ENCODE measurements at places on chromosomes 16 and 17.

GRCh38 chr16:8512941-8513624 is 77.2 kb downstream of the TMEM114 start:
- H3K4me1 ChIP-seq, result no peaks in the 10 kb centered on the region
- H3K27me3 ChIP-seq, result no peaks in the 10 kb centered on the region
- no peaks in the 10 kb centered on the region for H3K36me3 ChIP-seq
- DNase-seq, result no peak
- H3K4me3 ChIP-seq, result no peak overlapping the region

- H3K27me3 ChIP-seq, result no peaks in the 10 kb centered on the region
- H3K27ac ChIP-seq, result no peak overlapping the region
- H3K4me1 ChIP-seq, result no peaks in the 10 kb centered on the region
- no peaks in the 10 kb centered on the region for H3K36me3 ChIP-seq
- DNase-seq, result no peak
- H3K4me3 ChIP-seq, result no peak overlapping the region
Observed at GRCh38 chr17:10415161-10415560, 6.6 kb downstream of the MYH8 start.

DNA sequence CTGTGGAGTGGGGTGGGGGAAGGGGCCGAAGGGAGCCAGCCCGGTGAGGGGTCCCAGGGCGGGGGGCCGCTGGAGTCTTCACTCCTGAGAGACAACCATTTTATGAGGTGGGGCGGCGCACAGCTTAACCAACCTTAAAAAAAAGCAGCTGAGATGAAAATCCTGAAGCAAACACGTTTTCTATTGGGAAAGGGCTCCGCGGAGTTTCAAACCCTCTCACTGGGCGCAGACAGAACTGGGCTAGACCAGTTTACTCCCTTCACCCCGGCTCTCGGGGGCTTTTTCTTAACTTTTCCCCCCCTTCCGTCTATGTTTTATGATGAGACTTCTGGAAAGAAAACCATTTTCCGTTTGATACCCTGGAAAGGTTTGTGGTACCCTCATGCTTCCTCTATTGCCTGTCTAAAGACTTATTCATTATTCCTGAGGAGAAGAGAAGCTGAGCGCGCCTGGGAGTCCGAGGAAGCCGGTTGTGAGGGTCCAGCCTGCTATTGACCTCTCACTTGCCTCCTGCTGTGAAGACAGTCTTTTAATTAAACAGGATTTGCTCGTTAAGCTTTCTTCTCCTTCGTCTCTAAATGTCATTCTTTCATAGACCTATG is 482 bp upstream of the SSH2 start:
- no peaks in the 10 kb centered on the region for H3K27me3 ChIP-seq
- peak overlapping the region; percentile 89 for H3K27ac ChIP-seq
- peaks cover 10% of the 10 kb centered on the region for H3K4me1 ChIP-seq
- peak overlapping the region; percentile 89 for H3K4me3 ChIP-seq
- H3K36me3 ChIP-seq, result no peaks in the 10 kb centered on the region
- no peak for DNase-seq

DNA sequence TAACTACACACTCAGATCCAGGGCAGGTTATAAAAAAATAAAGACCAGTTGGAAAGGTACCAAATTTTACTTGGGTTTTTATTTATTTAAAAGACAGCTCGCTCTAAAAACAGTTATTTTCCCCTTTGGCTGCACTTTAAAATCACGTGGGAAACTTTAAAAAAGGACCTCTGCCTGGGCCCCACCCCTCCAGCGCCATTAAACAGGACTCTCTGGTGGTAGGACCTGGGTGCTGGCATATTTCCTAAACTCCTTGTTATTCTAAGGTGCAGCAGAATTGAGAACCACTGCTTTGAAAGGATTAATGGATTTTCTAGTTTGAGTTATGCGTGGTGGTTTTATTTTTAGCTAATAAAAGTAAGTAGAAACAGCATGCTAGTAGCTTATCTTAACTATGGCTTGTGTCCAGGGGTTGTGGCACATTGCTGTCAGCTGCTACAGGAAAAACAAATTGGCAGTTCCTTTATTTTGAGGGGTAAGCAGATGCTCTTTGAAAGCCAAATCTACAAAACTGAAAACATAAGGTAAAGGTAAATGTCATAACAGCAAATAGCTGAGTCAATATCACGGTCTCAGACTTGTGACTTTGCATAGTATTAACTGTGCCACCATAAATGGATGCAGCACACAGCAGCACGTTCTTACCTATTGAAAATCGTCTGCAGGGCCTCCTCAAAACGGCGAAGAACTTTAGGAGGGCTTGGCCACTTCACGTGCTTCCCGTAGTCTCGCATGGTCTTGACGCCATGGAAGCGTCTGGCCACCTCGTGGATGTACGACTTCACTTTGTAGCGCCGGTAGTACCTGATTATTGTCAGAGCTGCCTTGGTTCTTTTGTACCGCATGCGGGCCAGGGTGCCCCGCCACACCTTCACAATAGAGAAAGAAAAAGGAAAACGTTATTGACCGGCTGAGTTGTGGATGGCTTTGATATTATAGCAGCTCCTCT is 172.0 kb downstream of the CDK5R1 start:
- H3K4me1 ChIP-seq, result peaks cover 3% of the 10 kb centered on the region
- H3K36me3 ChIP-seq, result no peaks in the 10 kb centered on the region
- no peaks in the 10 kb centered on the region for H3K27me3 ChIP-seq
- no peak overlapping the region for H3K4me3 ChIP-seq
- no peak for DNase-seq

GRCh38 chr17:50432125-50432762 is 6.2 kb downstream of the ACSF2 start:
- no peak for DNase-seq
- no peaks in the 10 kb centered on the region for H3K27me3 ChIP-seq
- H3K36me3 ChIP-seq, result no peaks in the 10 kb centered on the region
- H3K4me3 ChIP-seq, result no peak overlapping the region
- H3K4me1 ChIP-seq, result peaks cover 2% of the 10 kb centered on the region
- H3K27ac ChIP-seq, result no peak overlapping the region

- DNase-seq, result no peak
- no peak overlapping the region for H3K4me3 ChIP-seq
- H3K36me3 ChIP-seq, result peaks cover 77% of the 10 kb centered on the region
- no peaks in the 10 kb centered on the region for H3K27me3 ChIP-seq
Observed at GRCh38 chr17:17229416-17230384, 7.3 kb downstream of the FLCN start.

- H3K36me3 ChIP-seq, result no peaks in the 10 kb centered on the region
- H3K4me3 ChIP-seq, result no peak overlapping the region
- no peaks in the 10 kb centered on the region for H3K4me1 ChIP-seq
- H3K27ac ChIP-seq, result no peak overlapping the region
- DNase-seq, result no peak
Observed at GRCh38 chr17:63221939-63222338, 224.2 kb downstream of the CYB561 start.

GRCh38 chr17:82596296-82596695 is 51.9 kb downstream of the WDR45B start:
- DNase-seq, result no peak
- H3K27me3 ChIP-seq, result no peaks in the 10 kb centered on the region
- H3K36me3 ChIP-seq, result peaks cover 84% of the 10 kb centered on the region
- no peak overlapping the region for H3K27ac ChIP-seq
- peaks cover 28% of the 10 kb centered on the region for H3K4me1 ChIP-seq

- H3K4me1 ChIP-seq, result peaks cover 57% of the 10 kb centered on the region
- H3K36me3 ChIP-seq, result peaks cover 29% of the 10 kb centered on the region
- no peak overlapping the region for H3K4me3 ChIP-seq
Observed at GRCh38 chr16:50552476-50553101, 4.4 kb downstream of the NKD1 start.

DNA sequence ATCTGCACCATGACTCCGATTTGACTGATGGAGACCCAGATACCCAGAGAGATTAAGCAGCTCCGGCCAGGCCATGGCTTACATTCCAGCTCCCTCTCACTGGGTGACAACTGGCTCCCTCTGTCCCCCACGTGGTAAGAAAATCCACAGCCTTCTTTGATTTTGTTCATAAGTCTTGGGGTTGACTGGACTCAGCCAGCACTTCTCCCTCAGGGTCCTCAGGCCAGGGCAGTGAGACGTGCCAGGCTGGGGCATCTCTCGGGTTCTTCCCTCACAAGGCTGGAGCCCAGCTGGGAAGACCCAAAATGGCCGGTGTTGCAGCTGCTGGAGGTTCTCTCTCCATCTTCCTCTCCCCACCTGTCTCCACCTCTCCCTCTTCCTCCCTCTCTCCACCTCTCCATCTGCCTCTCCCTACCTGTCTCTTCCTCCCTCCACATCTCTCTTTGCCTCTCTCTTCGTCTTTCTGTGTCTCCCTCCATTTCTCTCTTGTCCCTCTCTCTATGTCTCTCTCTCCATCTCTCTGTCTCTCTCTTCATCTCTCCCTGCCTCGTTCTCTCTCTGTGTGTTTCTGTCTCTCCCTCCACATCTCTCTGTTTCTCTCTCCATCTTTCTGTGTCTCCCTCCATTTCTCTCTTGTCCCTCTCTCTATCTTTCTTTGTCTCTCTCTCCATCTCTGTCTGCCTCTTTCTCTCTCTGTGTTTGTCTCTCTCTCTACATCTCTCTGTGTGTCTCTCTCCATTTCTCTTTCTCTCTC is 105.3 kb downstream of the FOXL1 start:
- DNase-seq, result no peak
- H3K36me3 ChIP-seq, result no peaks in the 10 kb centered on the region
- no peak overlapping the region for H3K4me3 ChIP-seq

DNA sequence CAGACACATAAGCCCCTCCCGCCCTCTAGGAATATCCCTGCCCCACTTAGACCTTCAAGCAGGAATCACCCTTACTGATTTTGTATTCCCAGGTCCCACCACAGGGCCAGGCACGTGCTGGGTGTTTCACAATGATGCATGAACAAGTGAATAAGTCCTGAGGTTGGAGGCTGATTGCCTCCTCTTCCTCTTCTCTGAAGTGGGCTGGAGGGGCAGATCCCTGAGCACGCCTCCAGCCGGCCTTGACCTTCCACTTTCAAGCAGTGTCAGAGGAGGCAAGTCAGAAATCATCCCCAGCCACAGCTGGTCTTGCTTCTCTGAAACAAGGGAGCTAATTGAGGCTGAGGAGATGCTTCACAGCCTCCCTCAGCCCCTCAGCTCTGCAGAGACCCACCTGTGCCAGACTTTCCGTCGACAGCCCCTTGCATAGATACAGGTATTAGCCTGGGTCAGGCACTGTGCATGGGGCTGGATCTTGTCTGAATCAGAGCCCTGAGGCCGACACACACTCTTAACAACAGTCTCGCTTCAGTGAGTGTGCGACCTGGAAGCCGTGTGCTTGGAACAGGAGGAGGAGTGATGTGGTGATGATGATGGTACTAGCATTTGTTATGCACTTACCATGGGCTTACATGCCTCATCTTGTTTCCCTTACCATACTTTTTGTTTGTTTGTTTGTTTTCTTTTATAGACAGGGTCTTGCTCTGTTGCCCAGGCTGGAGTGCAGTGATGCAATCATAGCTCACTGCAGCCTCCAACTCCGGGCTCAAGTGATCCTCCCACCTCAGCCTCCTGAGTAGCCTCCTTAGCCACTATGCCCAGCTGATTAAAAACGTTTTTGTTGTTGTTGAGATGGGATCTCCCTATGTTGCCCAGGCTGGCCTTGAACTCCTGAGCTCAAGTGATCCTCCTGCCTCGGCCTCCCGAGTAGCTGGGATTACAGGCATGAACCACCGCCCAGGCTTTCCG is 15.0 kb downstream of the MRM1 start:
- DNase-seq, result no peak
- no peaks in the 10 kb centered on the region for H3K36me3 ChIP-seq
- no peak overlapping the region for H3K4me3 ChIP-seq
- no peak overlapping the region for H3K27ac ChIP-seq
- no peaks in the 10 kb centered on the region for H3K27me3 ChIP-seq
- peaks cover 6% of the 10 kb centered on the region for H3K4me1 ChIP-seq
